Activated effector memory CD4-positive, alpha-beta T cell treated with anti-CD3 and anti-CD28 coated beads, Interleukin-2, amount 50 U/mL, for 16 hours (primary cell): ENCODE measurements at places on chromosomes 6 and 20.

DNA sequence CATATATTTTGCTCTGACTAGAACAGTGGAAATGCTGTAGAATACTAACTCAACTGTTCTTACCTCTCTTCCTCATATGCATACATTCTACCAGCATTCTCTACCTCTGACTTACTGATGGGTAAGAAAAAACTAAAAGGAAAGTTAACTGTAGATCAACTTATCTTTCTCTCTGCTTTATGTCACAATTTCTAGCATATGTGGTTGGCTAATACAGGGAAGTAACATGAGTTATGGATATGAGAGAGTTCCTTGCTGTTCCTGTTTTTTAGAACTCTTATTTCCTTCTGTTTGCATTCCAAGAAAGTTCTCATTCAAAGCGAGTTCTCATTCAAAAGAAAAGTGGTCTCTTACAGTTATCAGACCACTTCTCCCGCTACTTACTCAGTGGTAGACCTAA, 226.8 kb upstream of the SGK1 start:
- no peak for DNase-seq

DNA sequence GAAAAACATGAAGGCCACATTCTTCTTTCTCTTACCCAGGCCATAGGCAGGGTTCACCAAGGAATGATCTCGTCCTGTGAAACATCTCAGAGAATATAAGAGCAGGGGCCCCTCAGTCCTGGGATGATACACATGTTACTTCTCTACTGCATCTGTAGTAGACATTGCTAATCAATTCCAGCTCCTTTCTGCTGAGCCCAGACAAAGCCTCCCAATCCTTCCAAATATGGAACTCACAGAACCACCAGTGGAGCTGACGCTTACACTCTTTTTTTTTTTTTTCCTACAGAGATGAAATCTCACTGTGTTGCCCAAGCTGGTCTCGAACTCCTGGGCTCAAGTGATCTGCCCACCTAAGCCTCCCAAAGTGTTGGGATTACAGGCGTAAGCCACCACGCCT, 9.1 kb downstream of the SNTA1 start:
- DNase-seq = no peak

- DNase-seq = no peak
Observed at GRCh38 chr6:17138033-17138432, 36.2 kb downstream of the STMND1 start.

- no peak for DNase-seq
Observed at GRCh38 chr20:38835792-38836191, 30.3 kb downstream of the PPP1R16B start.

GRCh38 chr6:152026291-152026690, 218.8 kb downstream of the ESR1 start:
- DNase-seq = no peak

DNA sequence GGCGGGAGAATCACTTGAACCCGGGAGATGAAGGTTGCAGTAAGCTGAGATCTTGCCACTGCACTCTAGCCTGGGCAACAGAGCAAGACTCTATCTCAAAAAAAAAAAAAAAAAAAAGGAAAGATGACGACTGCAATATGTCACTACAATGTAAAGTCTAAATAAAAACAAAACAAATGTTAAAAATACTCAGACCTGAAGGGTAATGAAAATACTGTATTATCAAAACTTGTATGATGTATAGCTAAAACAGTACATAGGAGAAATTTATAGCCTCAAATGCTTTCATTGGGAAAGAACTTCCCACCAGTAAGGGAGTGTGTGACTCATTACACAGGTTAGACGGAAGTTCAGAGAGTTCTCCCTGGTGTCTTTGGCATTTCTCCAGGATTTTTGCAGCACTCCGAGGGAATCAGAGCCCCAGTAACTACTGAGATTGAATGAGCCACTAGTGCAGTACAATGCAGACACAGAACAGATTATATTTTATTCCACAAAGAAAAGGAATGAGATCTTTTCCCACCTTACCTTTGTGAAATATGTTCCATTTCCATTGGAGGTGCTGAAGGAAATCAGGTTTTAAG, 12.5 kb upstream of the RALGAPB start:
- DNase-seq = no peak

DNA sequence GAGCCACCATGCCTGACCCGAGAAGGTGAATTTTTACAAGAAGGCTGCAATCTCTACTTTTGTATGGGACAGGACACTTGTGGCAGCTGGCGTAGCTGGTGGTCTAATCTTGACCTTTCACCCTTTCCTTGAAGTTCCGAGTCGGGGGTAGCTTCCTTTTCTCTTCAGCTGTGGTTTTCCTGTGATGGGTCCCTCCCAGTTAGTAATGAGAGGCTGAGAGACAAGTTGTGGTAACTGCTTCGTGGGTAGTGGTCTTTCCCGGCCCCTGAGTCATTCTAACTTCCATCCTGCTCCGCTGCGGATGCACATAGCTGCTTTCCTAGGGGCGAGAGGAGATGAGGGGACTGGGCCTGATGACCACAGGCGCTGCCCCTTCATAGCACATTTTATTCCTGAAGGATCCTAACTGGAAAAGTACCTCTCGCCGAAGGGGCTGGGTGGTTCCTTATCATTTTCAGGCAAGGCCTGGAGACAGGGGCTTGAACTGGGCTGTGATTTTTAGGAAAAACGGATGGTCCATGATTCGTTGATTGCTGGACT, 3.1 kb downstream of the SYNJ2 start:
- DNase-seq = peak; percentile 47

GRCh38 chr20:59104831-59105230, 58.8 kb upstream of the ZNF831 start:
- DNase-seq = no peak

- no peak for DNase-seq
Observed at GRCh38 chr6:164133095-164133494, 718.6 kb downstream of the QKI start.

- peak; percentile 24 for DNase-seq
Observed at GRCh38 chr6:166766769-166767168, 139.7 kb upstream of the RPS6KA2 start.

DNA sequence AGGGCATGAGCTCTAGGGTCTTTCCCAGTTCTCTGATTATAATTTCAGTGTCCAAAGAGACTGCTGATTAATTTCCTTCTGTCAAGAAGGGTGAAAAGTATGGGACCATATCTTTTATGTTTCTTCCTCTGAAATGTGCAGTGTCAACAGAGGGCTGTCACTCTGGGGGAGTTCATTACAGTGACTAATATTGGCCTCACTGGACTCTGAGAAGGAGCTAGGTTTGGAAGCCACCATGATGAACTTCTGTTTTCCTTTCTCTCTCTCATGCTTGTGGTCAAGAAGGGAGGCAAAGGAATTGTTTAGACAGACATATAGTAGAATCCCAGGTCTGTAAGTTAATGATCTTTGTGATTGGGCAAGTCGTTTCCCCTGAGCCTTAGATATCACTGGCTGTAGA, 41.8 kb upstream of the BMP6 start:
- DNase-seq = no peak

DNA sequence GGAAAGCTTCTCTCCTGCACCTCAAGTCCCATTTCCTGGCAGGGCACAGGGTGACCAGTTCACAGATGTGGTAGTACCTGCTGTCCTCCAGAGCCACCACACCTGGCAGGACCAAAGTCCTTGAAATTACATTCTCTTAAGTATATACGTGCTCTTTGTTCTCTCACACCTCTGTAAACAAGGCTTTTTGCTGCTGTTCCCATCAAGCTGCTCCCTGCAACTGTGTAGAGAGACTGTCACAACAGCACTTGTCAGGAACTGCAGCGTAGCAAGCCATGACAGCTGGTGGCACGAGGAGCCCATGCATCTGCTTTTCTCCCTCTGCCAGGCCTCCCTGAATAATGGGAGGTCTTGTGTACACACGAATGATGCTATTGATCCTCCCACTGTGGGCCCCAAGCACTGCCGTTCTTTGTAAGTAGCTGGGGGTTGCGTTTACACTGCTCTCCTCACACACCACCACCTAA, 431.8 kb downstream of the CD83 start:
- DNase-seq = no peak

DNA sequence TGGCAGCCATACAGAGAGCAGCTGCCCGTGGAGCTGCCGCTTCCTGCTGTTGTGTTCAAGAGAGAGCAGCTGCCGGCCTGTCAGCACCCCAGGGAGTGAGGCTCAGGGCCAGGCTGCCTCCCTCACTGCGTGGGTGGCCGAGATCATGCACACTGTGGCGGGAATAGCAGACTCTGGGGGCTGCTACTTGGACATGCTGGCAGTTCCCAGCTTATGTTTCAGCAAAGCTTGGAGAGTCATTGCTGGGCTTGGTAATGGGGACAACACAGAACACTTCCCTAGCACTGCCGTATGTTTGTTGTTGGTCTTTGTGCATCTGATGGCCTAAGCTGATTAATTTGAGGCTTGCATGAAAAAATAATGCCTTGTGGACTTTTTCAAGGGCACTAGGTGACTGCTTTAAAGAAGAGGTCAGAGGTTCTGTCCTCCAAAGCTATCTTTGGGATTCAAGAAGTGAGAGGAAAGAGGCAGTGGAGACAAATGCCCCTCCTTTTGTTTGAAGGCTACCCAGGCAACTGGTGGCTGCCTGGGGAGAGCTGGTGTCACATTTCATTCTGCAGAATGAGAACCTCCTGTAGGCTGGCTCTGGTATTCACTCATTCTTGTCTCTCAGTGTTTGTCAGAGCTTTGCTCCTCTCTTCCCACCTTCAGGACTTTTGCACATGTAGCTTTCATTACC, 18.8 kb downstream of the MRAP2 start:
- no peak for DNase-seq

GRCh38 chr20:17542481-17542880, 11.3 kb upstream of the BFSP1 start:
- DNase-seq = no peak

DNA sequence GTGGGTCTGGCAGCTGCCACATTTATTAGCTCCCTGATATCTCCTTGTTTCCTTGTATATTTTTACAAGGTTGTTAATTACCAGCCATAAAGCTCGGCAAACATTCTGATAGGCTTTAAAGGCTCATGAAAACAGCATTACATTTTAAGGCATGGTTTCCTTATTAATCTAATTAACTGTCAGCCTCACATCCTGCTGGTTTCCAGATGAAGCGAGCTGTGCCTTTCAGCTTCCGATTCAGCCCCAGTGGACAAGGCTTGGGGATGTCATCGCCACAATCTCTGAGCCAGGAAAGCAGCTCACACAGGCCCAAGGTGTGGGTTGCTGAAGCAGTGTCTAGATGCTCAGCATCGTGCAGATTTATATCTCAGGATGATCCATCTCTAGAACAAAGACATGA, 66.0 kb upstream of the RALY start:
- no peak for DNase-seq

GRCh38 chr6:137871831-137872454, 4.9 kb downstream of the TNFAIP3 start:
- no peak for DNase-seq

DNA sequence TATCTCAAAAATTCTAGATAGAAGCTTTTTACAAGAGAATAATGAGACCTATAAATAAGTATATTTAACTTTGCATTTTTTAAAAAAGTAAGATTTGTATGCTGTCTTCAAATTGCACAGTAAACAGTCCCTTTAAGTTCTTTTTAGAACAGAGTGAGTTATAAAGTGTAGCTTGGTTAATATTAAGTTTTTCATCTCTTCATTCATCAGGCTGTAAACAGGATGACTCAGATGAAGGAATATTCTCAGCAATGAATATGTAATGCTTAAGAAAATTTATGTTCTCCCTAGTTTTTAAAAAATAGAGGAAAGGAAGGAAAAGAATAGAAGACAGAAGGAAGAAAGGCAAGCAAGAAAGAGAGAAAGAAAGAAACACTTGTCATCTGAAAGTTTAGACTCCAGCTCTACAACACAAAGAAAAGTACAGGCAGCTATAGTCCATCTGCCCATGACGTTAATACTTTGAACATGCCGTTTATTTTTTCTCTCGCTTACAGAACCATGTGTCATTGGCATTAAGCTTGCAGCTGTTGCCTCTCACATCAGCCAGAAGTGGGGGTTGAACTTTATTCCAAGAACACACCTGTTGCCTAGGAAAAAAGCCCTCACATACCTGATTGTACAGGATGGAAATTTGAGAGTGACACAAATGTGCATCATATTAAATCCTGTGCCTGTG, 36.1 kb downstream of the CAP2 start:
- DNase-seq = no peak

GRCh38 chr6:39053854-39054576, 5.4 kb downstream of the GLP1R start:
- peak; percentile 52 for DNase-seq

DNA sequence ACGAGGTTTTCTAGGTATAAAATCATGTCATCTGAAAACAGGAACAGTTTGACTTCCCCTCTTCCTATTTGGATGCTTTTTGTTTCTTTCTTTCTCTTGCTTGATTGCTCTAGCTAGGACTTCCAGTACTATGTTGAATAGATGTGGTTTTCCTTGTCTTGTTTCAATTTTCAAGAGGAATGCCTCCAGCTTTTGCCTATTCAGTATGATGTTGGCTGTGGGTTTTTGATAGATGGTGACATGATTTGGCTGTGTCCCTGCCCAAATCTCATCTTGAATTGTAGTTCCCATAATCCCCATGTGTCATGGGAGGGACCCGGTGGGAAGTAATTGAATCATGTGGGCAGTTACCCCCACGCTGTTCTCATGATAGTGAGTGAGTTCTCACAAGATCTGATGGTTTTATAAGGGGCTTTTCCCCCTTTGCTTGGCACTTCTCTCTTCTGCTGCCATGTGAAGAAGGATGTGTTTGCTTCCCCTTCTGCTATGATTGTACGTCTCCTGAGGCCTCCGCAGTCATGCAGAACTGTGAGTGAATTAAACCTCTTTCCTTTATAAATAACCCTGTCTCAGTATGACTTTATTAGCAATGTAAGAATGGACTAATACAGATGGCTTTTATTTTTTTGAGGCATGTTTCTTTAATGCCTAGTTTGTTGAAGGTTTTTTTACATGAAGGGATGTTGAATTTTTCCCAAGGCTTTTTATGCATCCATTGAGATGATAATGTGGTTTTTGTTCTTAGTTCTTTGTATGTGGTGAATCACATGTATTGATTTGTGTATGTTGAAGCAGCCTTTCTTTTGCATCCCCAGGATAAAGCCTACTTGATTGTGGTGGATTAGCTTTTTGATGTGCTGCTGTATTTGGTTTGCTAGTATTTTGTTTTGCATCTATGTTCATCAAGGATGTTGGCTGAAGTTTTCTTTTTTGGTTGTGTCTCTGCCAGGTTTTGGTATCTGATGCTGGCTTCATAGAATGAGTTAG, 239.1 kb downstream of the THBS2 start:
- no peak for DNase-seq

GRCh38 chr20:47775841-47776240, 9.4 kb downstream of the SULF2 start:
- DNase-seq = no peak

GRCh38 chr6:129014302-129014701, 131.4 kb downstream of the LAMA2 start:
- no peak for DNase-seq

- no peak for DNase-seq
Observed at GRCh38 chr6:142262231-142262630, 39.6 kb upstream of the ADGRG6 start.
